ENCODE measurements at places on chromosomes 6 and 20. TPM values are rescaled to one million over a fixed set of nuclear protein-coding genes. Genes with fewer than 3 reads are reported as not detected.

DNA sequence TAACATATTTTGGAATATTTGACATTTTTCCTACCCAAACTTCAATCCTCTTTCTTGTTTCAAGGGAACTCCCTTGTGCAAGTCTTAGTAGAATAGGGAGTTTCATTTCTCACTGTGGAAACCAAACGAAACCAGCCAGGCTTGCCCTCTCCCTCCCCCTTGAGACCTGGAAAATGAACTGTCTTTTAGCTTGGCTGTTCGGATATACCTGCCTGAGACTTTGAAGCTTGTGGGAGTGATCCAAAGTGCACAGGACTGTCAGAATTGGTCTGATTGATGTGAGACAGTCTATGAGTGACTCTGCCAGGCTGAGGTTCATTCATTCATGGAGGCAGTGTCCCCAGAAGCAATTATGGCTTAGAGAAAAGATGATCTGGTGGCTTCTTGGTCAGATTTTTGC lies 388.1 kb downstream of the EPM2A start:
- H3K4me1 ChIP-seq = peaks cover 5% of the 10 kb centered on the region
- no peak overlapping the region for H3K4me3 ChIP-seq
- DNase-seq = no peak

DNA sequence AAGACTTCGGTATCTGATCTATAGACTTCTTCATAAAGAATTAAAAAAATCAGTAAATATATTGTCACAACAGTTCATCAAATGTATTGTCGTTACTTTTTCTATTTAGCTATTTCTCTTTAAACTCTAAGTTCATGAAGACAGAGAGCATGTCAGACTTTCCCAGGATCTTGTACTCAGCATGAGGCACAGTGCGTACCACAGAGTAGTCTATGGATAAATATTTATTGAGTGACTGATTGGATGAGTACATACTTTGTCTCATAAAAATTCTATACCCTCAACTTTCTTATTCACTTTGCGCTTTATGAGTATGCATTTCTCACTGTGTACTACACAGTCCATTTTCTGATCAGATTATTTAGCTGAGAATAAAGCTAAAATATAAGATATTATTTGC lies 1284.4 kb upstream of the ADGRB3 start:
- H3K4me1 ChIP-seq = no peaks in the 10 kb centered on the region
- H3K36me3 ChIP-seq = no peaks in the 10 kb centered on the region
- no peak overlapping the region for H3K4me3 ChIP-seq
- H3K27me3 ChIP-seq = no peaks in the 10 kb centered on the region

DNA sequence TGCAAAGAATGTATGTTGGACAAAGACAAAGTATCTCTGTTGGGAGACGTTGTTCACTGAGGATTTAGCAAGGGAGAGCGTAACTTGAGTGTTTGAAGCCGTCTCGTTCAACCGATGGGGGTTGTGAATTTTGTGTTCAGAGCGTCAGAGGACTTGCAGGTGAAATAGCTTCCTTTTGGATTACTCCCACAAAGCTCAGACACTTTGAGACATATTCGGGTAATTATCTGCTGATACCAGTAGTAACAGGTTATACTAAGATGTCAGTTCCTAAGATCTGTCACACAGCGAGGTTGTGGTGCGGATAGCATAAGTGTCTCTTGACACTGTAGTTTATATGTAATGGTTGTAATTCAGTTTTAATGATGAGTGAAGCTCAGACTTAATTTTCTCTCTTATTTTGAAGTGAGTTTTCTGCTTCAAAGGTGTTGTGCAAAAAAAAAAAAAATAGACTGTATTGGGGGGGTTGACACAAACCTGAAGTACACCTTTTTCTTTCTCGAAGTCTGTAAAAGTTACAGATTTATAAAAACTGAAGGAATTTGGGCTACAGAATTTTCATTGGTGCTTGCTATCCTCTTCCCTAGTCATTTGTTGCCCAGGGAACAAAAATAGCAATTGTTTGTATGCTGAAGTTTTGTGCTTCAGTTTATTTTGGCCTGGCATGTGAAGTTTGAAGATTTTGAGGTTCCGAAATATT lies 1.7 kb downstream of the ASXL1 start:
- DNase-seq = no peak
- peaks cover 5% of the 10 kb centered on the region for H3K27me3 ChIP-seq
- H3K36me3 ChIP-seq = peaks cover 19% of the 10 kb centered on the region
- peak overlapping the region; percentile 78 for H3K27ac ChIP-seq
- H3K4me3 ChIP-seq = peak overlapping the region; percentile 94
- peaks cover 23% of the 10 kb centered on the region for H3K4me1 ChIP-seq

DNA sequence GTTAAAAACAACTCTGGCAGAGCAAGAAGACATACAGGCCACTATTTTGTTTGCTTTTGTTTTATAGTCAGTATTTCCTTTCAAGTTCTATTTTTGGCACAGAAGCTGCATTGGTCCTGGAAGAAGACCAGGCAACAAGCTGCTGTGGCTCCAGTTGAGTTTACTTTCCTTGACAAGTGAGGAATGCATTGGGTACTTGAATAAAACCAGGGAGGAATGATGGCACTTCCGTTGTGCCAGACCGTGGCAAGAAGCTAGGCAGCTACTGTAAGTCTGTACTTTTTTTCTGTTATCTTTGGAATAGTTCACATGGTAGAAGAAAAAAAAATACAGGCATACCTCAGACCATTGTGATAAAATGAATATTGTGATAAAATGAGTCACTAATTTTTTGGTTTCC lies 66.3 kb downstream of the NCOA3 start:
- no peaks in the 10 kb centered on the region for H3K27me3 ChIP-seq
- H3K27ac ChIP-seq = no peak overlapping the region
- no peak overlapping the region for H3K4me3 ChIP-seq
- H3K4me1 ChIP-seq = peaks cover 9% of the 10 kb centered on the region
- DNase-seq = no peak

- no peak overlapping the region for H3K27ac ChIP-seq
- H3K4me3 ChIP-seq = no peak overlapping the region
- no peak for DNase-seq
- H3K36me3 ChIP-seq = peaks cover 2% of the 10 kb centered on the region
Measured at GRCh38 chr20:23161244-23161891, 75.2 kb upstream of the CD93 start.

GRCh38 chr20:3765171-3765882 lies 2.2 kb downstream of the ADISSP start:
- H3K27me3 ChIP-seq = peaks cover 14% of the 10 kb centered on the region
- no peak for DNase-seq
- peaks cover 4% of the 10 kb centered on the region for H3K36me3 ChIP-seq
- peaks cover 9% of the 10 kb centered on the region for H3K4me1 ChIP-seq
- H3K27ac ChIP-seq = no peak overlapping the region

DNA sequence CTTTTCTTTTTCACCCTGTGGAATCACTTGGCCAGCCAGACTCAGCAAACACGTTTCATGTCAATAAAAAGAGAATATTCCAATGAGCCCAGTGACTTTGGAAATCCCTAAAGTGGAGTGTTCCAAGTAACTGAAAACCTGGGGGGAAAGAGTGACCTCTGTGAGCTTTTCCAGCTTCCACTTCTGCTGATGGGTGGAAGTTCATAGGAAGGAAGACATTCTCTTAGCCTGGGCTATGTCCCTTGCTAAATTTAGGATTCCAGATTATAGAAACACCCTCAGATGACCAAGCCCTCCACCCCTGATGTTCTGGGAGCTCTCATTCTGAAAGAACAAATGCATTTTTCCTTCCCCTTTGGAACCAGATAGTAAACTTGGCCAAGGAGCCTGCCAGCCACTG lies 44.8 kb upstream of the EDN1 start:
- H3K27me3 ChIP-seq = peaks cover 1% of the 10 kb centered on the region
- no peak for DNase-seq
- no peaks in the 10 kb centered on the region for H3K36me3 ChIP-seq
- no peak overlapping the region for H3K27ac ChIP-seq
- no peak overlapping the region for H3K4me3 ChIP-seq

- H3K27ac ChIP-seq = no peak overlapping the region
- H3K27me3 ChIP-seq = no peaks in the 10 kb centered on the region
- peaks cover 15% of the 10 kb centered on the region for H3K36me3 ChIP-seq
- no peak for DNase-seq
- H3K4me3 ChIP-seq = no peak overlapping the region
Measured at GRCh38 chr6:11097476-11097875, 3.8 kb downstream of the SMIM13 start.

GRCh38 chr20:62760856-62761758 lies 35.2 kb upstream of the MRGBP start:
- no peaks in the 10 kb centered on the region for H3K4me1 ChIP-seq
- H3K27ac ChIP-seq = no peak overlapping the region
- H3K27me3 ChIP-seq = peaks cover 8% of the 10 kb centered on the region

DNA sequence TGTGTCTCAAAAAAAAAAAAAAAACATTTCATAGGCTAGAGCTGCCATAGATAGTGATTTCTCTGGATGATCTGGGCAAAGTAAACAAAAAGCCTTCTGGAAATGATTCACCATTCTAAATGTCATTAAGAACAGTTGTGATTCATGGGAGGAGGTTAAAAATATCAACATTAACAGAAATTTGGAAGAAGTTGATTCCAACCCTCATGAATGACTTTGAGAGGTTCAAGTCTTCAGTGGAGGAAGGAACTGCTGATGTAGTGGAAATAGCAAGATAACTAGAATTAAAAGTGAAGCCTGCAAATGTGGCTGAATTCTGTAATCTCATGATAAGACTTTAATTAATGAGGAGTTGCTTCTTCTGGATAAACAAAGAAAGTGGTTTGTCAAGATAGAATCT lies 26.8 kb upstream of the MMP24 start:
- H3K4me1 ChIP-seq = no peaks in the 10 kb centered on the region
- H3K36me3 ChIP-seq = peaks cover 30% of the 10 kb centered on the region
- no peaks in the 10 kb centered on the region for H3K27me3 ChIP-seq
- DNase-seq = no peak
- no peak overlapping the region for H3K4me3 ChIP-seq

DNA sequence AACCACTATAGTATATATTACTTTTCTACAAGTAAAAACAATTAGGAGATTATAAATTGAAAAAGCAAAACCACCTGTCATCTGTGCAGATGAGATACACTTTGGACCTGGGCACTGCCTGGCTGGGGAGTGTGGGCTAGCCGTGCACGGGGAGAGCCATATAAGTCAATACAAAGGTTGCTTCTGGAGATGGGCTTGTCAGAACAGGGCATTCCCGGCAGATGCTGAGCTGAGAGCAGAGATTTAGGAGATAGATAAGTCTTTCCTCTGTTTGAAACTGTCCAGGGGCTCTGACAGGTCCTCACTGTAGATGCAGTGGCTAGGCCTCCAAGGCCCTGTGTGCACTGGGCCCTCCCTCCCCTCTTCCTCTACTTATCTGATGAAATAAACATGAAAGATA lies 34.5 kb downstream of the CD164 start:
- no peak overlapping the region for H3K4me3 ChIP-seq
- peaks cover 12% of the 10 kb centered on the region for H3K4me1 ChIP-seq
- H3K27ac ChIP-seq = no peak overlapping the region

- DNase-seq = no peak
- H3K36me3 ChIP-seq = no peaks in the 10 kb centered on the region
- H3K4me3 ChIP-seq = no peak overlapping the region
- peaks cover 4% of the 10 kb centered on the region for H3K4me1 ChIP-seq
- H3K27ac ChIP-seq = no peak overlapping the region
Measured at GRCh38 chr20:9250511-9250910, 181.6 kb downstream of the PLCB4 start.

DNA sequence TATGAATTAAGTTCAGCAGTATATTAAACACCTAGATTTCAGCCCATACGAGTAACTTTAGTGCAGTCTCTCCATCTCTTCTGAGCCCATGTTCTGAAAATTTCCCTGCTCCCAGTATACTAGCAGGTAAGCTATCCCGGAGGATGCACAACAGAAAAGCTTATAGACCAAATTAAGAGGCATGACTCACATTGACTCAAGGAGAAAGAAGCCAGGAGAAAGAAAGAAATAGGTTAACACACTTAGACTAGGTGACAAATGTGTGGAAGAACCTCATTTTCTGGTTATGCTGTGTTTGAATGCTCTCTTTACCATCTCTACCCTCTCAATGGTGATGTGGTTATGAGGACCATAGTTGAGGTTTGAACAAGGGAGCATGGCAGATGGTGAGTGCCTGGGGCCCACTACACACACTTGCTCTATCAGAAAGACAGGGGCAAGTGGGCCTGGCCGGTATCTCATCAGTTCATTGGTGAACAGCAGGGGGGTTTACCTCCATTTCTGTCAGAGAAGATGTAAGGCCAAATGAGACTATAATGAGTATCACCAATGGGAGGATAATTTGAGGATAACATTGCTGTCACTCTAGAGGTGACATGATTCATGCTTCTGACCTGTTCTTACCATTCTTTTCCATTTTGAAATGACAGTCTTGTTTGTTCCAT lies 902.3 kb upstream of the FLRT3 start:
- no peak overlapping the region for H3K27ac ChIP-seq
- no peak overlapping the region for H3K4me3 ChIP-seq
- H3K36me3 ChIP-seq = no peaks in the 10 kb centered on the region
- DNase-seq = no peak

RBM12 gene
- total RNA-seq = 121 TPM

OR2B2 gene
- not detected for total RNA-seq

PHF3 gene
- total RNA-seq = 47.9 TPM

SLC22A3 gene
- total RNA-seq = 0.18 TPM

SPATS1 gene
- not detected for total RNA-seq
